NCI-H2107 (cell line): ENCODE measurements at places on chromosomes 7 and 10.

GRCh38 chr7:105426606-105427146, 38.0 kb upstream of the SRPK2 start:
- no peak for DNase-seq

DNA sequence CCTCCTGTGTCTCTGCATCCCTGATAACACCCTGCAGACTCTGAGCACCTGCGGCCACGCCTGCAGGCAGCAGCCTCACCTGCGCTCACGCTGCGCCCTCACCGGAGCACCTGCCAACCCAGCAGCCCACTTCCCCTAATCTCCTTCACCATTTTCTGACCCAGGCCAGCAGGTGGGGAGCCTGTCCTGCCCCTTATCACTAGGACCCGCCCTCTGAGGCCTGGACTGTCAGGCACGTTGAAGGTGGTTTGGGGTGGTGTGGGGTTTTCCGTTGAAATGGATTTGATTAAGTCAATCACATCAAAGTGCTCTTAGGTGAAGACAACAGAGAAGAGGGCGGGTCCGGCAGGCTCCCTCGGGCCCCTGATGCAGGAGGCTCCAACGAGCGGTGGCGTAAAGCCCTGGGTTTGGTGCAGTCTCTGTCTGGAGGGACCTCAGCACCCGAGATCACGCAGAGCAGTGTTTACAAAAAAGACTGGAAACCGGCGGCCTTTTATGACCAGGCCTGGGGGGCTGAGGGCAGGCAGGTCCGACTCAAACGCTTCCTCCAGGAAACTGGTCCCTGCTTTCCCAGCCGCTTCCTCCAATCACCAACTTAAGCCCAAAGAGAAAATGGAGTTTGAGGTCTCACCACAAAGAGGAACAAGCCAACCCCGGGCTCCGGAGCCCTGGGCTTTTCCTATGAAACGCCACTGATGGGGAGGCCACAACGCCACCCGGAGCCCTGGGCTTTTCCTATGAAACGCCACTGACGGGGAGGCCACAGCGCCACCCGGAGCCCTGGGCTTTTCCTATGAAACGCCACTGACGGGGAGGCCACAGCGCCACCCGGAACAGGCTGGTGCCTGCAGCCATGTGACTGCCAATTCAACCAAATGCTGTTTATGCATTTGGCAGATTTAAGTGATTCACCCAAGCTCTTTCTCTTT, 45.5 kb downstream of the DPYSL4 start:
- peak; percentile 43 for DNase-seq

DNA sequence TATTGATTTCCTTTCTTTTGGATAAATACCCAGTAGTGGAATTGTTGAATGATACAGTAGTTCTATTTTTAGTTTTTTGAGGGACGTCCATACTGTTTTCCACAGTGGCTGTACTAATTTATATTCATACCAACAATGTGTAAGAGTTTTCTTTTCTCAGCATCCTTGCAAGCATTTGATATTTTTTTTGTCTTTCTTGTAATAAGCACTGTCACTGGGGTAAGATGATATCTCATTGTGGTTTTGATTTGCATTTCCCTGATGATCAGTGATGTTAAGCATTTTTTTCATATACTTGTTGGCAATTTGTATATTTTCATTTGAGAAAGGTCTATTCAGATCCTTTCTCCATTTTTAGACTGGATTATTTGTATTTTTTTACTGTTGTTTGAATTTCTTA, 308.7 kb downstream of the PTEN start:
- no peak for DNase-seq

GRCh38 chr7:73682745-73683055, 553 bp downstream of the DNAJC30 start:
- DNase-seq: no peak

DNA sequence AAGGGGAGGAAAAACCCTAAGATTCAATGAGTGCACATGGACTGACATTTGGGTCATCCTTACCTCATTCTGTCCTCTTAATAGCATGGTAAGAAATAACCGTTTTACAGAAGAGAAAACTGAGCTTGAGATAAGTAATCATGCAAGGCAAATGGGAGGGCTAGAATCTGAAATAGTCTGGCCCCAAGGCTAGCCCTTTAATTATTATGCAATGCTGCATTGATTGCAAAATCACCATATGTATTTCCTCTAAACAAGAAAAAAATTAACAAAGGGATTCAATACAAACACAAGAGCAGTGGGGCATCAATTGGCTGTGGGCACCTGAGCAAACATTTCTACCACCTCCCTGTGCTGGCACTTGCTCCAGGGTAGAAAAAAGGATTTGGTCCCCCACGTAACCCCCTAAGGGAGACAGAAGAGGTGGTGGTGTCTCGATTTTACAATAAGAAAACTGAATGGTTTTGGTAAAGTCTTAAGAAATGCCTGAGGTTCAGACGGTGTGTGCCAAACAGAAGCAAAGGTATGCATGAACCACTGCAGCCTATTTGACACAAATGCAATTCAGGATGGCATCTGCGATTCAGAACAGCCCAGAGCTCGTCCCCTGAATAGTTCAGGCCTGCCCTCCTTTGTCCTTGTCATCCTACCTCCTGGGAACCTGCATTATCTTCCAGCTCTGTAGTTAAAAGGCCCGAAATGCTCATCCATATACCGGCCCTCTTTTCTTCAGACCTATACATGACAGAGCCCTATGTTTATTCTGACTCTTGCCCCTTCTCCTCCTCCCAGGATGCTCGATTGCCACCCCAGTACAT, 23.6 kb downstream of the PIP4K2A start:
- DNase-seq: no peak

DNA sequence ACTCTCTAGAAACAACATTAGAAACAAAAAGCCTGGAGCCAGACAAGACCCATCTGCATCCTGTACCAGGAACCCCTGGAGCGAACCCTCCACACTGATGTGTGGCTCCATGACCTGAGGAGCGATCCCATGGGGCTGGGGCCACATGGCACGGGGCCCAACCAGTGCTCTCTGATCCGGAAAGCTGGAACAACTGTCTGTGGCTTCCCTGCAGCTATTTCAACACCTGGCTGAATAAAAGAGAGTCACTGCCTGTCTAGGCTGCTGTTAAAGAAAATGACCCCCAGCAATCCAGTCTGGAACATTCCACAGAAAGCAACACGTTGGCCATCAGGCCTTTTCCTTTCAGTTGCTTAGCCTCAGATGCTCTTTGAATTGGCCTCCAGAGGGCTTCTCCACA, 20.9 kb downstream of the UROS start:
- DNase-seq: no peak

DNA sequence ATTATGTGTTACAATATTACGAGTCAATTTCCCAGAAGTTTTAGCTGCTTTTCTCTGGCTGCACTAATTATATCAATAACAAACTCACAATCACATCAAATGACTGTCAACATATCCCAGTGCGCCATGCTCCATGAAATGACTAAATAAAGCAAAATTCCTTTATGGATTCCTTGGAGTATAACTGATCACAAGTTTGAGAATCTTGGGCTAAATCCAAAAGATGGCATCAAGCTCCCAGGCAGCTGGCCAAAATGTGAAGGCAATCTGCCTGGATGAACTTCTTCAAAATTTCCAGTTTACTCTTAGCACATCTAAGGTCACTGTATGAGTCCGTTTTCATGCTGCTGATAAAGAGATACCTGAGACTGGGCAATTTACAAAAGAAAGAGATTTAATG, 210.8 kb downstream of the CCSER2 start:
- DNase-seq: no peak

DNA sequence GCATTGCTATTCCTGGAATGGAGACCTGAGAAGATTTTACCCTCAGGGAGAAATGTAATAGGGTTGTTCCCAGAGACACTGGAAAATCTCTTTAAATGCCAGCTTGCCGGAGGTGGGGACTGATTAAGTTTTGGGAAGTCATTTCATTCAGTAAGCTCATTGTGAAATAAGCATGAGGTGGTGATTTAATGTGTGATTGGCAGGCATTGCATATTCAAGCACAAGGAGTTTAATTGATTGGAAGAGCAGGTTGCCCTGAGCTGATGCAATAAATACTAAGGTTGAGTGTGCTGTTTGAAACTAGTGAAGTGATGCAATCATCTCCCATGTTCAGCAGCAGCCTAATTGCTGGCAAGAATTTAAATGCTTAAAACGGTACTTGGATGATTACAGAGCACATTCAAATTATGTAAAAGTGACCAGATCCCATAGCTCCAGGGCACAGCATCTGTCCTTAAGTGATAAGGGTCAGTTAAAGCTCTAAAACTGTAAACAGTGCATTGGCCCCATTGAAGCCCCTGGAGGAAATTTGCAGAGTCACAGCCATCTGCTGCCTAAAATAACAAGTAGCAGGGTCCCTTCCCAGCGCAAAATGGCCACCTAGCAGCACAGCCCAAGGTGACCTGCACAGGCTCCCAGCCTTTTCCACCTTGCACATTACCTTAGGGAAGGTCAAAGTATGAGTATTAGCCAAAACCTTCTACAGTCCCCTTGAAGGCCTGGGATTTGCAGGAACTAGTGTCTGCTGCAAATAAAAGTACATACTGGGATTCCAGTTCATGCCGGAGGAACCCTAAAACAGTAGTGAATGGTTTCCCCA, 92.1 kb downstream of the CCDC71L start:
- peak; percentile 28 for DNase-seq

DNA sequence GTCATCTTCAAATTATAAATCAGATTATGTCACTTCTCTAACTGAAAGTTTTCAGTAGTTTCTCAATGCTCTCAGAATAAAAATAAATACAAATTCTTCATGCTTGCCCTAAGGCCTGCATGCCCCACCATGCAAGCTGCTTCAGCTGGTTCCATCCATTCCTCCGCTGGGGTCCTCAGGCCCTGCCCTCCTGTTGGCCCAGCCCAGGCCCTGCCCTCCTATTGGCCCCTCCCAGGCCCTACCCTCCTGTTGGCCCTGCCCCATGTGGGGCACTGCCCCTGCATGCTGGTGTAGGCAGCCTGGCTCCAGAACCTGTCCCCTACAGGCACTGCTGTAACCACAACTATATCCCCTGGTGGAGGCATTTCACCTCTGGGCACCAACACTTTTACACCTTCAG, 109.3 kb upstream of the TCERG1L start:
- no peak for DNase-seq

GRCh38 chr7:84149573-84149972, 45.0 kb downstream of the SEMA3A start:
- no peak for DNase-seq

GRCh38 chr10:35379226-35380137, 43.2 kb downstream of the CCNY start:
- DNase-seq: no peak

- DNase-seq: no peak
Observed at GRCh38 chr10:24448351-24448999, 239.5 kb downstream of the KIAA1217 start.

DNA sequence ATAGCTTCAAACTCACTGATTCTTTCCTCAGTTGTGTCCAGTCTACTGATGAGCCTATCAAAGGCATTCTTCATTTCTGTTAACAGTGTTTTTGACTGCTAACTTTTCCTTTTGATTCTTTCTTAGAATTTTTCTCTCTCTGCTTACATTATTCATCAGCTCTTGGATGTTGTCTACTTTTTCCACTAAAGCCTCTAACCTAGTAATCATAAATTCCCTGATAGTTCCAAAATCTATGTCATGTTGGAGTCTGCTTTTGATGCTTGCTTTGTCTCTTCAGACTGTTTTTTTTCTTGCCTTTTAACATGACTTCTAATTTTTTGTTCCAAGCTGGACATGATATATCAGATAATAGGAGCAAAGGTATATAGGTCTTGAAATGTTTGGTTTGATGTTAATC, 78.0 kb downstream of the ADAM22 start:
- no peak for DNase-seq

DNA sequence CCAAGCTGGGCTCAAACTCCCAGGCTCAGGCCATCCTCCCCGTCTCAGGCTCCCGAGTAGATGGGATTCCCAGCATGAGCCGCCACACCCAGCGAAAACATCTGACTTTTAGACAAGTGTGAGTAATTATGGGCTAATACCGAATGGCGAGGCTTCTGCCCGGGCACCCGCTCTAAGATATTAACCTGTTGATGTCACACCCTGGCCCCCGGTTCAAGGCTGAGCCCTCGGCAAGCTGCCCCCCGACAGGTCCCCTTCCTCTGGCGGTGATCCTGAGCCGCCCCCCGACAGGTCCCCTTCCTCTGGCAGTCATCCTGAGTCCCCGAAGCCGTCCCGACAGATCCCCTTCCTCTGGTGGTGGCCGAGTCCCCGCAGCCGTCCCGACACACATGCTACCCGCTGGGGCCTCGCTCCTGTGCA, 5.2 kb downstream of the PSMG3 start:
- no peak for DNase-seq

GRCh38 chr10:65358565-65358964, 1567.3 kb upstream of the LRRTM3 start:
- DNase-seq: no peak
